Glutamatergic neuron (in vitro differentiated cells): ENCODE measurements at places on chromosomes 11 and 22. TPM values are rescaled to one million over a fixed set of nuclear protein-coding genes. Genes with fewer than 3 reads are reported as not detected.

DNA sequence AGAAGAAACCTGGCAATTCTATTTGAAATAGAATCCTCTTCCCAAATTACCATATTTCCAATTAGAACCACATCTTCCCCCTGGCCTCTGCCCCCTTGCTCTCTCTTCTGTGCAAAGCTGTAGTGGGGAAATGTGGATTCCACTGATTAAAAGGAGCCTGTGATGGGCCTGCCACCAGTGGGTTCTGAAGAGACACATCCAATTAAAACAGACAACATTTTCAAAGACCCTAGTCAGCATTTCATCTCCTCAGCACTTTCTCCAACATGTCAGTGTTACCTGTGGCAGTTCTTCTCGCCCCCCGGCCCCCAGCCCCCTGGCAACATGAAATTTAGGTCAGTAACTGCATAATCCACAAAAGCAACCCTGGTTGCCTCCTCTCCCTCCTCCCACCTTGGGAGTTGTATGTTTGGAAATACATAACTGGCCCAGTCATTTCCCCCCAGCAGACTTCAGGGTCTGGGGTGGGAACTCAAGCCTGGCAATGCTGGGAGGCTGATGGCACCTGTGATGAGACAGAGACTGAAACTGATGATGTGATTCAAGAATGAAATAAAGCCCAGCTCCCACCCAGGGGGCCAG is 99.9 kb upstream of the AMOTL1 start:
- no peaks in the 10 kb centered on the region for H3K27me3 ChIP-seq
- no peak overlapping the region for H3K4me3 ChIP-seq
- H3K36me3 ChIP-seq, result peaks cover 4% of the 10 kb centered on the region
- peaks cover 1% of the 10 kb centered on the region for H3K4me1 ChIP-seq
- DNase-seq, result no peak

DNA sequence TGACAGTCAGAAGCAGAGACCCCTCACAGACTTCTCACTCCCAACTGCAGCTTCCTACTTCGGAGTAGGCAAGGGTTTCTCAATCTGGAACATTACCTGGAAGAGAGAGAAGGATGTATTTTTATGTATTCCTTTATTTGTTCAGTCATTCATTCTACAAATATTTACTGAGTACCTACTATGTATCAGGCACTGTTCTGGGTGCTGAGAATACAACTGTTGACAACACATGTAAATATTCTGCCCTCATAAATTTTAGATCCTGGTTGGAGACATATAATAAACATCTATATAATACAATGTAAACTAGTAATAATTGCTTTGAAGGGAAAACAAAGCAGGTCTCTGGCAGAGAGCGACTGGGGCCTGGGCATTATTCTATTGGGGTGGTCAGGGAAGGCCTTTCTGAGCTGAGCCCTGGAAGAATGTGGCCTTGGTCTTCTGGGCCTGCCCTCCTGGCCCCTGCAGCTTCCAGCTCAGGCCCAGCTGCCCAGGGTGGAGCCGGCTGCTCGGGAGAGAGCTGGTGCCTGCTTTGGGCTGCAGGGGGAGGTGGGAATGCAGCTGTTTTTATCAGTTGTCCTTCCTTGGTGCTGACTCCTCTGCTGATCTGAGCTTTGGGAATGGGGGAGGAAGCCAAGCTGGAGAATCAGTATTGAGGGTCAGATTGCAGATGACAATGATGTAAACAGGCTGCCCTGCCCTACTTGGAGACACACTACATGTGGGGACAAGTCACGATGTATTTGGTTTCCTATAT is 46.8 kb downstream of the PKNOX2 start:
- H3K27me3 ChIP-seq, result peaks cover 2% of the 10 kb centered on the region
- no peak overlapping the region for H3K4me3 ChIP-seq
- H3K4me1 ChIP-seq, result peaks cover 9% of the 10 kb centered on the region
- H3K36me3 ChIP-seq, result peaks cover 4% of the 10 kb centered on the region

- no peak overlapping the region for H3K4me3 ChIP-seq
- H3K4me1 ChIP-seq, result peaks cover 10% of the 10 kb centered on the region
- no peak overlapping the region for H3K27ac ChIP-seq
- peaks cover 2% of the 10 kb centered on the region for H3K27me3 ChIP-seq
- no peak for DNase-seq
Measured at GRCh38 chr22:26789951-26790350, 132.6 kb downstream of the MIAT start.

GRCh38 chr22:38431266-38432010 is 23.6 kb downstream of the KCNJ4 start:
- H3K36me3 ChIP-seq, result no peaks in the 10 kb centered on the region
- peaks cover 2% of the 10 kb centered on the region for H3K4me1 ChIP-seq
- no peak overlapping the region for H3K27ac ChIP-seq

DNA sequence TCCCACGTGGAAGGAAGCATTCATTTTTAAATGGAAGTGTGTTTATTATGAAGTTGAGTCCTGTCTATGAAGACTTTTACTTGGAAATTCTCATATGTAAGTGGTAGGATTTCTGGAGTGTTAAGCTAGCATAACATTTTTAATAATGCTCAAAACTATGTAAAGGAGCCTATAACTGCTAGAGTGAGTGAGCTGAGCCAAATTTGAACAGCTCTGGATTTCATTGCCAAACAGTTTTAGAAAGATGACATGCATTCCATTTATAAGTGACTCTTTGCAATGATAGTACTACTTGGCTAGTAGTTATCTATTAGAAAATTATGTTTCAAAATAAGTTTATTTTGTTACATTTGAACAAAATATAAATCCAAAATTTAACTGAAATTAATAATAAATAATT is 721.2 kb downstream of the LUZP2 start:
- H3K4me1 ChIP-seq, result no peaks in the 10 kb centered on the region
- H3K27me3 ChIP-seq, result peaks cover 1% of the 10 kb centered on the region
- no peak overlapping the region for H3K4me3 ChIP-seq
- DNase-seq, result no peak
- no peak overlapping the region for H3K27ac ChIP-seq

GRCh38 chr11:132556316-132556715 is 976.0 kb downstream of the OPCML start:
- no peak for DNase-seq
- no peak overlapping the region for H3K4me3 ChIP-seq
- H3K27me3 ChIP-seq, result no peaks in the 10 kb centered on the region
- no peak overlapping the region for H3K27ac ChIP-seq
- H3K36me3 ChIP-seq, result peaks cover 4% of the 10 kb centered on the region
- H3K4me1 ChIP-seq, result no peaks in the 10 kb centered on the region

- H3K4me1 ChIP-seq, result peaks cover 8% of the 10 kb centered on the region
- peak overlapping the region; percentile 64 for H3K27ac ChIP-seq
- H3K27me3 ChIP-seq, result peaks cover 9% of the 10 kb centered on the region
- peaks cover 7% of the 10 kb centered on the region for H3K36me3 ChIP-seq
- no peak overlapping the region for H3K4me3 ChIP-seq
Measured at GRCh38 chr22:22079404-22080148, 97.0 kb upstream of the TOP3B start.

The BBOX1 gene
- total RNA-seq, result not detected

The SCGB1D2 gene
- total RNA-seq, result not detected

The TYR gene
- total RNA-seq, result not detected

The OR52I1 gene
- 0.27 TPM for total RNA-seq

The SYCE3 gene
- not detected for total RNA-seq
